ENCODE measurements at places on chromosomes 2 and 18. TPM values are rescaled to one million over a fixed set of nuclear protein-coding genes. Genes with fewer than 3 reads are reported as not detected.

The TUBA3D gene
- polyA plus RNA-seq: not detected

The ST8SIA5 gene
- polyA plus RNA-seq: 0.76 TPM

- no peak for DNase-seq
- peaks cover 32% of the 10 kb centered on the region for H3K27me3 ChIP-seq
- H3K36me3 ChIP-seq: no peaks in the 10 kb centered on the region
- H3K27ac ChIP-seq: no peak overlapping the region
Observed at GRCh38 chr2:108971661-108972566, 17.1 kb downstream of the EDAR start.

DNA sequence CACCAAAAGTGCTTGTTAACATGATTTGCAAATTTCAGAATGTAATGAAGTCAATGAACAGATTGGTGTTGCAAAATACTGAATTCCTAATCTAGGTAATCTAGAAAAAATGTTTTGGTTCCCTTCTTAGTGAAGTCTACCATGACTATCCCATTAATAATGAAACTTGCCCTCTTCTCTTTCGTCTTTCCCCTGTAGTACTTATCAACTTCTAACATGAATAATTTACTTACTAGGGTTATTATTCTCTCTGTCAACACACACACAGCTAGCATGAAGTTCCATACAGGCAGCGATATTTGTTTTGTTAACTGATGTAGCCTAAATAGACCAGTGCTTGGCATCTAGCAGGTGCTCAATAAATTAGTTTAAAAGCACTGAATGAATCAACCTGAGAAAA, 160.2 kb downstream of the NCK2 start:
- DNase-seq: no peak
- no peaks in the 10 kb centered on the region for H3K36me3 ChIP-seq
- H3K27ac ChIP-seq: no peak overlapping the region
- H3K4me3 ChIP-seq: no peak overlapping the region
